Stimulated activated CD4-positive, alpha-beta T cell treated with anti-CD3 and anti-CD28 coated beads, Interleukin-12 subunit alpha, Interleukin-12 subunit beta, amount 100 ng/mL, for 4 hours (primary cell): ENCODE measurements at places on chromosomes 1 and 21.

DNA sequence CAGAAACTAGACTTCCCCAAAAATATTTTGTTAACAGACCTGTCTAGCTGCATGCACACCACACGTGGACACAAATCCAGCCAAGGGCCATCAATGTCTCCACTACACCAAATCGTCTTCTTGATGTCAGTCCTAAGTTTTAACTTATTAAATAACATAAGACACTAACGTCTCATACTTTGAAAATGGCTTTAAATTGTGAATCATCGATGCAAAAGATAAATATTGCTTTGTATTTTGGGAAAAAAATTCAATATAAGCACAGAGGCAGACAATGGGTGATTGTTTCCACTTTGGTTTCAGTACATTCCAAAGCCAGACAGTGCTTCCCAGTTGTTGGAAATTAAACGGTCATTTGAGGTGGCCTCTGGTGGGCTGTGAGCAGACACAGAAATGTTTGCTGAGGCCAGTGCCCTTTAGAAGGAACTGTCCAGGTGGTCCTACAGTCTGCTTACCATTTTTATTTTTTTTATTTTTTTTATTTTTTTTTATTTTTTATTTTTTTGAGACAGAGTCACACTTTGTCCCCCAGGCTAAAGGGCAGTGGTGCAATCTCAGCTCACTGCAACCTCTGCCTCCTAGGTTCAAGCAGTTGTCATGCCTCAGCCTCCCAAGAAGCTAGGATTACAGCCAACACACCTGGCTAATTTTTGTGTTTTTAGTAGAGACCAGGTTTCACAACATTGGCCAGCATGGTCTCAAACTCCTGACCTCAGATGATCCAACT lies 1.8 kb upstream of the KIAA2013 start:
- no peak for DNase-seq

DNA sequence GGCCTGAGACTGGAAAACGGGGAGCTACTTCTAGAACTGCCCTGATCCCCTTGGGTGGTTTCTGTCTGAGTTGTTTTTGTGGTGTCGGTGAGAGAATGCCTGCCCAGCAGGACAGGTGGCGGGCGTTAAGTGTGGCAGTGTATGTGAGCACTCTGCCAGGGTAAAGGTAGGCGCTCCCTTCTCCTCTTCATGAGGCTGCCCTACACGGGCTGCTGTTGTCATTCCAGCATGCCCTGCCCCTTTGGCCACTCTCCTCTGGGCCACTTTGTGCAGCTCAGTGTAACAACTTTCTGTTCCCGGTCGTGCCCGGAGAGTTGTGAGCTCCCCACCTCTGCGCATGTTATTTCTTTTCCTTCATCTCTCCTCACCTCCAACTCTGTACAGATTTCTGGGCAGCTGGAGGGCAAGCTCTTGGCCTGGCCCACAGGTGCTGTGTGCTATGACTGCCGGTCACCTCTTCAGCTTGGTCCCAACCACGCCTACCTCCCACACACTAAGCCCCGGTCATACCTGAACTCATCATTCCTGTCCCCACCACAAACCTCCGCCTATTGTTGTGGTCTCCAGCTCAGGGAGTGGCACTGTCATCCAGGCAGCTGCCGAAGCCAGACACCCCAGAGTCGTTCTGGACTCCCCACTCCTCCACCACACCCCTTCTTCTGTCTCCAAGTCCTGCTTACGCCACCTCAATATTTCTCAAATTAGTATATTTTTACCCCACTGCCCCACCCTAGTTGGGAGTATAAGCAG lies 69.0 kb downstream of the GADD45A start:
- no peak for DNase-seq

- no peak for DNase-seq
Measured at GRCh38 chr1:57799490-57800115, 375.7 kb upstream of the DAB1 start.

- DNase-seq: no peak
Measured at GRCh38 chr1:85137660-85138059, 63.2 kb downstream of the SYDE2 start.

GRCh38 chr1:210743038-210743437 lies 390.9 kb downstream of the KCNH1 start:
- DNase-seq: no peak

DNA sequence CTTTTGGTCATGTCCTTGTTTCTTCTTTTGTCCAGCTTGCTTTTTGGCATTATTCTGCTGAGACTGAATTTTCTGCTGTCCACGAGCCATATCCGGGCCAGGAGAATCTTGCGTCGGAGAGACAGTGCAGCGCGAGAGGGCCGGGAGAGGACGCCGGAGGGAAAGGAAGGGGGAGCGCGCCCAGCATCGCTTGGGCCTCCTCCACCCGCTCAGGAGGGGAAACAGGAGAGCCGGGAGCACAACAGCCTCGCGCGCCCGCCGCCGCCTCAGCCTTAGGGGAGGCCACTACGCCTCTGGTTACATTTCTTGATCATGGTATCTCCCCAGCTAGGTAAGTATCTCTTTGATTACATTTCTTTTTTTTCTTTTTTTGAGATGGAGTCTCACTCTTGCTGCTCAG lies 7.4 kb upstream of the DEGS1 start:
- DNase-seq: no peak

- no peak for DNase-seq
Measured at GRCh38 chr1:200253774-200254495, 155.9 kb downstream of the ZNF281 start.

GRCh38 chr1:64046243-64046642 lies 157.2 kb upstream of the UBE2U start:
- DNase-seq: no peak

- no peak for DNase-seq
Measured at GRCh38 chr21:45379171-45379900, 25.6 kb upstream of the COL18A1 start.

DNA sequence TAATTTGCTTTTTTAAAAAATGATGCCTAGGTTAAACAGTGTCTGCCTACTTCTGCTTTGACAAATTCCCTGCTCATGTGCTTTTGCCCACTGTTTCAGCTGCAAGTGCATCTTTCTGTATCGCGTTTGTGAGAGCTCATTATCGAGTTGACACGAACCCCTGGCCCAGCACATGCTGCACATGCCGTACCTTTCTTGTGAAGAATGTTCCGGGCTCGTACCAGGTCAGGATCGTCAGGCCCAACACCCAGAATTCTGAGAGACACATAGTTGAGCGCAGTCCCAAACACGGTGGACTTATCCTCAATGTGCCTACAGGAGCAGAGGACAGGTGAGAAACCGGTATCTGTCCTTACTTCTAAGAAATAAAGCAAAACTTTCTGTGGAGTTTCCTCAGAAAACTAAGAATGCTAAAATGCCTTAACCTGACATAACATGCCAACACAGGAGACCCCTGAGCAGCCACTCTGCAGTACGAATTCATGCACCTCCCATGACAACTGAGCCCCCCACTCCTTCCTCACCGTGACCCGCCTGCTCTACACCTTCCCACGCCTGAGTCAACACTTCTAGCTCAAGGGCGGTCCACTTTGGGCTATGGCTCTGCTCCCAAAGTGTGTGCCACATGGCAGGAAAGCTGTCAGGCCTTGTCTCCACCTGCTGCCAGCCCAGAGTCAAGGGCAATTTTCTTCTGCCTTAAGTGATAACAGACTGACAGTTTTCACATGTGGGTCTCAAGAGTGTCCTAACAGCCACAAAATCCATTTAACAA lies 6.7 kb downstream of the LSS start:
- no peak for DNase-seq

GRCh38 chr1:96995351-96995750 lies 273.8 kb downstream of the PTBP2 start:
- DNase-seq: no peak

DNA sequence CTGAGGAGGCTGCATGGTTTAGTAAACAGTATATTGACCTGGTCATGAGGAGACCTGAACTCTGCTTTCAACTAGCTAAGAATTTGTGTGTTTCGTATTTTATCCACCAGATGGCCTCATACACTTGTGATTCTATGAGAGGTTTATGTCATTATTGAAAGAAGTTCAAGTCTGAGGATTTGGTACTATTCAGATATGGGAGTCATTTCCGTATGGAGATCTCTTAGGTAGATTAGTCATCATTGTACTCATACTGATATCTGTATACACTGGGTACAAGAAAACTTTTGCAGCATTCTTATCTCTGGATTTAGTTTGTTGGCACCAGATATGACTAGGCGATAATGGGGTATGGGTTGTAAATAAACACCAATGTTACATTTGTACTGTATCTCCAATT lies 26.6 kb downstream of the ATF6 start:
- no peak for DNase-seq

DNA sequence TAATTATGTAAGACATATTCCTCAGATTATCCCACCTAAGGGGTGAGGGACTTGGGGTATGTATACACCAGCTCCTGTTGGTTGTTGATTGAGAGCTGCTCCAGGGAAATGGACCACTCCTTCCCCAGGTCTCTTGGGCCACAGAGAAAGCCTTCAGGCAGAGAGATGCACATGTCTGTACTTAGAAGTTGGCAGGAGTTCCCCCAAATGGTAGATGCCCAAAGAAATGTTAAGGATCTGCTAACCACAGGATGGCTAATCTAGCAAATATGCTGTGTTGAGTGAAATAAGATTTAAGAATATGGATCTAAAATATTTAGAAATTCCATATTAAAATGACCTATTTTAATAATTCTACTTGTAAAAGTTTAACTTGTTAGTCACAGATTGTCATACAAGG lies 100.8 kb upstream of the DNAH14 start:
- DNase-seq: no peak

- no peak for DNase-seq
Measured at GRCh38 chr1:81606656-81607055, 194.1 kb upstream of the ADGRL2 start.

- DNase-seq: no peak
Measured at GRCh38 chr1:9438431-9439073, 100.7 kb upstream of the SLC25A33 start.

DNA sequence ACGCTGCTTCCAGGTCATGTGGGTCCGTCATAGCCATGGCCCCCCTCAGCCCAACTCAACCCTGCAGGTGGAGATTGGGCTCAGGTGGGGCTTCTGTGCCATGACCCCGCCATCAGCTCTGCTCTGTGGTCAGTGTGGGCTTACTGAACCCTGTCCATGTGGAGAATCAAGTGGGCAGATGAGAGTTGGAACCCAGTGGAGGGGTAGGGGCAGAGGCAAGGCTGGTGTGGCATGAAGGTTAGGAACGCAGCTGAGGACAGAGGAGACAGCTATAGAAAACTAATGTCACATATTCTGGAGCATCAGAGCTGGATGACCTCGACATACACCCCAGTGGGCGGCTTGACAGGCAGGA lies 355.9 kb downstream of the PTPRU start:
- DNase-seq: no peak

- DNase-seq: no peak
Measured at GRCh38 chr1:150650193-150650592, 20.8 kb upstream of the ENSA start.

DNA sequence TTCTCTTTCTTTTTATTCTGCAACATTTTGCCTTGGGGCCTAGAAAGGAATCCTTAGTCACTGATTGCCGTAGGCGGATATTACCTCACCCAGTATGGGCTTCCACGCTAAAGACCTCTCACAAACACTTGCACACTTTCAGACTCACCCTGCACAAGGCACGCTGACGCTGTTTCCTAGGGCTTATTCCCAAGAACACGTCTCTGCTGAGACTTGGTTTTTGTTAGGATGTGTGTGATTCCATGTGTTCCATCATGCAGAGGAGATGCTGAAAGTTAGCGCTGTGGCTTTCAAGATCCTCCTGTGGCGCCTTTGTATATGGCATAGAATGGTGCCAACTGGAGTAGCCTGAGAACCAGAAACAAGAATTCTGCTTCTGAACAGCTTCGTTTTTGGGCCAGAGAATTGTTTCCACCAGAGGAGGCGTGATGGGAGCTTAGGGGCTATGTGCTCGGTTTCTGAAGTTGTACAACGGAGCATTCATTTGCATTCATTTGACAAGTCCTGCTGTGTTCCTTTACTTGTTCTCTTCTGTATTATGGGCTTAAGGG lies 297.0 kb downstream of the DISC1 start:
- no peak for DNase-seq

DNA sequence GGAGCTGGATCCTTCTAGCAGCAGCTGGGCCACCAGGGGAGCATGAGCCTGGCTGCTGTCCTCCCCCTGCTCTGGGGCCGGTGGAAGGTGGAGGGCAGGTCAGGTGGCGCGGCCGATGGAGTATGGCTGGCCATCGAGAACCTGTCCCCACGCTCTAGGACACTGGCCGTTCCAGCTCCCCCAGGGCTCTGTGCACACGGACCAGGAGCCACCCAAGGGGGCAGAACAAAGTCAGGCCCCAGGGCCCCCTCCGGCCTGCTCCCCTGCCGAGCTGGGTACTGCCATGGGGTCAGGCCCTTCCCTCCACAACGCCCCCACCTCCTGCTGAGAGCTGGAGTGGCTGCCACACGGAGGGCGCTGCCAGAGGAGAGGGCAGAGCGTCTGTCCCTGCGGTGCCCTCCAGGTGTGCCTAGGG lies 4.5 kb upstream of the PLCH2 start:
- no peak for DNase-seq

DNA sequence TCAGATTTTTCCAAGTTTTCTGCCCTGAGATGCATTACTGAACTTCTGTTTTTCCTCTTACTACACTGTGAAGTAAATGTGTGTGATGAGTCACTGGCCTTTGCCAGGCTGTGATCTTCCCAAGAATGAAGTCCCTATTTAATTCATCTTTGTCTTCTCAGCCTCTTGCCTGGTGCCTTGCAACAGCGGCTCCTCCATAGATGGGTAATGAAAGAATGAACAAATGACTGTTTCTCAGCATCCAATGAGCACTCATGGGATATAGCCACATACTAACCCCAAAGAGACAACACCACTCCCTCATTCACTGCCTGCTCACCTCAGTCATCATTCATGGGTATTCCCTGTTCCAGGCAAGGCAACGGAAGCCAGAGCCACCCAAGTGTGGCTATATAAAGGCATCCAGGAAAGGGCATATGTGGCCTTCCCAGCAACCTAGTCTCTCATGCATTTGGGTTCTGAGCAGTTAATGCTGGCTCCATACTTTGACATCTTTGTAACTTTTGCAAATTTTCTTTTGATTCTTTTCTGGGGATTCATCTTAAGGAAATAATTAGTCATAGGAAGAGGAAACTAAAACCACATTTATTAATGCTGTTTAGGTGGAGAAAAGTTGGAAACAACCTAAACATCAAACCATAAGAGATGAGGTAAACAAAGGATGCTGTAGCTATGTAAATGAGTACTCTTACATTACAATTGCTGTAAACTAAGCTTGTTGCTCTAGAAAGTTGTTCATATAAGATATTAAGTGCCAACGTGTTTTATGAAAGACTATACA lies 71.9 kb downstream of the HIVEP3 start:
- DNase-seq: no peak

DNA sequence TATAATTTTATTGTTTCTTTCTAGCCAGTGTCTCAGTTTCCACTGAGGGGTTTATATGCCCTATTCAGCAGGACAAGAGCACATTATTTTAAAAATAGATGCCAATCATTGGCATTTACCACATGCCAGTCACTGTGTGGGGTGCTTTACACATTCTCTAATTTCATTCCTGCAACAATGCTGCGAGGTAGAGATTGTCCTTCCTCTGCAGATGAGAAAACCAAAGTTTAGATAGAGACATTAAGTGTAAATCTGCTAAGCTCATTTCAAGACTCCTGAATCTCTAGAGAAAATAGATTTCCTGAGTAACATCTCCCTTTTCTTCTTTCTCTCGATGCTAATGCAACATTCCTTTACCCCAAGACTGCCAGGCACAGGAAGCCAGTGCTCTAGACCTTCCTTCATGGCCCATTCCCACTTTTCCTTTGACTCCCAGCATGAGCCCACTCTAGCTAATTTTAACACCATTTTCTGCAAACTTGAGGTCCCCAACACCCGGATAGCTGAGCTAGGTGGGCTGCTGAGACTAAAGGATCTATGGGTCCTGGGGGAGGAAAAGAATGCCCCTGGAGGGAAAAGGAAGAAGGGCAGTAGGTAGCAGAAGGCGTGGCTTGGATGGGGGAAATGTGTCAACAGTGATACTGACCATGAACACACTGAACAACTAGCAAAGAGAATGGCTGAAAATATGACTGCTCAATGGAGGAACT lies 50.0 kb downstream of the SH3GLB1 start:
- no peak for DNase-seq
